Stimulated activated CD8-positive, alpha-beta memory T cell treated with anti-CD3 and anti-CD28 coated beads, Interleukin-2, amount 100 ng/mL, for 1 hour (primary cell): ENCODE measurements at places on chromosomes 6 and 20.

DNA sequence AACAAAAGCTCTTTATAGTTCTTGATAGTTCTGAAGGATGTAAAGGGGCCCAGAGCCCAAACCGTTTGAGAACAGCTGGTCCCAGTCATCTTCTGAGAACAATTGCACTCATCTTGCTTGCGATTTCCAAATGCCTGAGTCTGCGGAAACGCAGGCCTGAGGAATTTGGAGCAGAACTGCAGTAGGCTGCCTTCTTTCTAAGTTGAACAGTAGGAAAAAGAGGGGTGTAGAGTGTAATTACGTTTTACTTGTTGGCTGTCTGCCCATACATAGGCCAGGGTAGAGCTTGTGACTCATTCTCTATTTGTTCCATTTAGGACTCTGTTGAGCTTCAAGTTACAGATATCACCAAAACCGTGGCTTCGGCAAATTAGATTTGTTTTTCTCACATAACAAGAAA, 42.0 kb upstream of the KIF16B start:
- DNase-seq, result no peak

DNA sequence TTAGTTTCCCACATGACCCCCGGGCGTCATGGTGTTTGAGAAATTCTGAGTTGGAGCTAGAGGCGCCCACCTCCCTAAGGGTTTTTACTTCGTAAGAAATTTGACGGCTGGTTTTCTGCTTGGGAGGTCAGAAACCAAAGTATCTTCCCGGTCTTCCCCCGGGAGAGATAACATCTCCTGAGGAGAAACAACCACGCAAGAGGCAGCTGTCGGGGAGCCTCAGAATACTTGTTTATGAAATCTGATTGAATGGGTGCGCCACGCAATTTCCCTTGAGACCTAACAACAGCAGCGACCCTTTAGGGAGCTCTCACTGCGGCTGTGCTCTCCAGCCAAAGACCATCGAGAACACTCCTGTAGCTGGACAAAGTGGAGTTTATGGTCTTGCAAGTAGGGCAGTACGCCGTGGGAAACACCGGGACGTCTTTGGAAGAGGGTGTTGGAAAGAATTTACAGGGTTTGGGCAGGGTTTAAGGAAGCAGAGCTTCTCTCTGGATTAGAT, 608 bp upstream of the EIF2S2 start:
- no peak for DNase-seq

- DNase-seq, result peak; percentile 6
Measured at GRCh38 chr6:43308101-43308989, at the start of gene CRIP3. Gene CRIP3, minus strand, starts transcription at chr6:43308826. Its CDS starts 34 bp downstream, at chr6:43308792.

DNA sequence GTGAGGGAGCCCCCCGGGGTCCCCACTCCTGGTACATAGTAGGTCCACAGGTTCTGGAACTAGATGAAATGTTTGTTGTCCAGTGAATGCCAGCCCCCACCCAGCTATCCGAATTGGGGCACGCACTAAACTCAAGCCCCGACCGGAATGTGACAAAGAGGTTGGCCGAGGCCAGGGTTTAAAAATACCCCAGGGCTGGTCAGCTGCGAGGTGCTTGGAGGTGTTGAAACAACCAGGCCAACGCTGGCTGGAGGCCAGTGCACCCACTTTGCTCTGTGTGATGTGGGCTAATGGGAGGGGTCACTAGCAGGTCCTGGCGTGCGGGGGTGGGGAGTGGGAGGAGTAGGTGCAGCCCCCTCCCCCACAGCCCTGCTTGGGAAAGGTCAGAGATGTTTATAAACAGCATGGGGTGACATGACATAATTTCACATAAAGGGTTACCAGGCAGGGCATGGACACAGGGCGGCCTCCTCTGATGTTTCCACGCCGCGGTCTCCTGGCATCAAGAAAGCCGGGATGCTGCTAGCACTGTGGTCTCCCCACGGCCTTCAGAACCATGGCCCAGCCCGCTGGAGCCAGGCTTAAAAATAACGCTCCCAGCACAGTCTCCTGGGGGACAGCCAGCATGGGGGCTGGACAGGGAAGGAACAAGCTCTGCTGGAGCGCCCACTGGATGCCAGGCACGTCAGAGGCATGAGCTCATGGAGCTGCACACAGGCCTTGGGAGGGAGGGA, 111.2 kb upstream of the PTPN1 start:
- DNase-seq, result no peak

DNA sequence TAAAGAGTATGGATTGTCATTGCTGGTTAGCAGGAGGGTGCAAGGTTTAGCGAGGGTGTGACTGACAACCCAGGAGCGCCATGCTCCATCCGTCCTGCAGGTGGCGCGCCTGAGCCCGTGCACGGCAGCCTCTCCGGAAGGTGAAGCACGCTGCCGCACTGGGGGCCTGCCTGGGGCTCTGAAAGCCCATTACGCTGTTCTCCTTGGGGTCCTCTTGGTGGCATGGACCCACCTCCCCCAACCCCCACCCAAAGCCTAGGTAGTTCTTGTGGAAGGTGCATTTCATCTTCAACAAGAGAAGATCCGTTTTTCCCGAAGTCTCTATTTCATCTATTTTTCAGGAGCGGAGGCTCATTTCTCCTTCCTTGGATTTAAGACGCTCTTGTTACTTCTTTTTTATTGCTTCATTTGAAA, 197.4 kb upstream of the KCNG1 start:
- peak; percentile 7 for DNase-seq

- DNase-seq, result no peak
Measured at GRCh38 chr20:63003546-63003945, 3.2 kb downstream of the BHLHE23 start.

- no peak for DNase-seq
Measured at GRCh38 chr20:48196001-48196400, 410.7 kb upstream of the SULF2 start.

DNA sequence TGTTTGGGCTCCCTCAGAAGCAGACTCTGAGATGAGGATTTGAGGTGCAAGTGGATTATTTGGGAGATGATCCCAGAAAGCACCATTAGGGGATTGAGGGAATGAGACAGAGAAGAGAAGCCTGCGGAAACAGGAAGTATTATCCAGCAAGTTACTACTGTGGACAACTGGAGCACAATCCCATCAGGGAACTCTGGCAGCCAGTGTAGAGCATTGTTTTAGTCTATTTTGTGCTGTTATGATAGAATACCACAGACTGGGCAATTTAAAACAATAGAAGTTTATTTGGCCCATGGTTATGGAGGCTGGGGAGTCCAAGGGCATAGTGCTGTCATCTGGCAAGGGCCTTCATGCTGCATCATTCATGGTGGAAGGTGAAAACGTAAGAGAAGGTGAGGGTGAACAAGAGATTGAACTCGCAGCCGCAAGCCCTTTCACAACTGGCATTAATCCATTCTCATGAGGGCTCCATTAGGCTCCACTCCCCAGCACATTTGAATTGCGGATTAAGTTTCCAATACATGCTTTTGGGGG, 43.5 kb upstream of the SLC9A8 start:
- DNase-seq, result no peak

- DNase-seq, result no peak
Measured at GRCh38 chr6:89413006-89413400, 930 bp upstream of the RRAGD start.

DNA sequence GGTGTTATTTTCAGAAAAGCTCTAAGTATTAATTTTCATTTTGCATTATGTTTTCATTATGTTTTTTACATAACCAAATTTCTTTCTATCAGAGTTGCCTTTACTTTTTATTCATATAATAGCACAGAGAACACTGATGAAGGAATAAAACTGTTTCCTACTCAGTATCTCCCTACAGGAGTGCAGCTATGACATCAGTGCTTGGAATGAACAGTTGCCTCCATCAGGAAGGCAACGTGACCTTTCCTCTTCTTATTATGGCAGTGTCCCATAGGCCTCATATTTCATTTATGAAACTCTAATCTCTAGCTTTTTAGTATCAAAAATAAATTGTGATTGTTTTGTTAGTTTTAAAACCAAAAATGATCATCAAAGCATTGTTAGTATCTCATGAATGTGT, 712.8 kb downstream of the CD109 start:
- no peak for DNase-seq

DNA sequence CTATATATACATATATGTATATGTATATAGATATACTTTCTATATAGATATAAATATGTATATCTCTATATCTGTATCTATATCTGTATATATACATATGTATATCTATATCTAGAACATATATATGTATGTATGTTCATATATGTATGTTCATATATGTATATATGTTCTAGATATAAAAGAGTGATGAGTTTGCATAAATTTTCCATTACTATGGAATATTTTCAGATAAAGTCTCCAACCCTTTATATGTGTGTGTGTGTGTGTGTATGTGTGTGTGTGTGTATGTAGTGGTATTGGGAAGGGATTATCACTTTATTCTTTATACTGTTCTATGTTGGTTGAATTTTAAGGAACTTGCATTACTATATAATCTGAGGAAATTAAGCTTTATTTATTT, 33.3 kb downstream of the SYNE1 start:
- no peak for DNase-seq

DNA sequence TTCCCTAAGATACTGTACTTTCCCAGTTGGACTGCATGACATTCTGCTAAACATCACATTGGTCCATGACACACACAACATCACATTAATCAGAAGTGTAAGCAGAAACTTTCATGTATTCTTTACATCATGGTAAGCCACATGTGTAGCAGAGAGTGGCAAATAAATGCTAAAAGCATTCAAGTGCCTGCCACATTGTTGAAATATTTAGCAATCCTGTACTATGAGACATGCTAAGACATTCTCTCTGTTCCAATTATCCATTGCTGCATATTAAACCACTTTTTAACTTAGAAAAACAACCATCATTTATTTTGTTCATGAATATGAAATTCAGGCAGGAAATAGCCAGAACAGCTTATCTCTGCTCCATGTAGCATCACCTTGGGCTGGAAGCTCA, 207.7 kb upstream of the GJE1 start:
- DNase-seq, result no peak

DNA sequence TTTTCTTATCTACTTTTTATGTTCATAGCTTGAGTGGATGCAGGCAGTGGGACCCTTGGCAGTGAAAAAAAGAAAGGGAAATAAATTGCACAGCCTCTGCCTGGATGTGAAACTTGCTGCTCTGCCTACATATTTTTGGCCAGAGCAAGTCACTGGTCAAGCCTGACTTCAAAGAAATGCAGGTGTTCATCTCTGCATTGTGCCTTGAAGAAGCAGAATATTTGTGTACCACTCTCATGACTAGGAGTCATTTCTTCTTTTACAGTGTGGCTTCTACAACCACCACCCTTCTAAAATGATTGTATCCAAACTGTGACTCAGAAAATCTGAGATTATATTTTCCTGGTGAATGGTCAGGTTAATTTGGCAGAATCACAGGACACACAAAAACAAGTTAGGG, 2.5 kb upstream of the KATNA1 start:
- DNase-seq, result no peak

DNA sequence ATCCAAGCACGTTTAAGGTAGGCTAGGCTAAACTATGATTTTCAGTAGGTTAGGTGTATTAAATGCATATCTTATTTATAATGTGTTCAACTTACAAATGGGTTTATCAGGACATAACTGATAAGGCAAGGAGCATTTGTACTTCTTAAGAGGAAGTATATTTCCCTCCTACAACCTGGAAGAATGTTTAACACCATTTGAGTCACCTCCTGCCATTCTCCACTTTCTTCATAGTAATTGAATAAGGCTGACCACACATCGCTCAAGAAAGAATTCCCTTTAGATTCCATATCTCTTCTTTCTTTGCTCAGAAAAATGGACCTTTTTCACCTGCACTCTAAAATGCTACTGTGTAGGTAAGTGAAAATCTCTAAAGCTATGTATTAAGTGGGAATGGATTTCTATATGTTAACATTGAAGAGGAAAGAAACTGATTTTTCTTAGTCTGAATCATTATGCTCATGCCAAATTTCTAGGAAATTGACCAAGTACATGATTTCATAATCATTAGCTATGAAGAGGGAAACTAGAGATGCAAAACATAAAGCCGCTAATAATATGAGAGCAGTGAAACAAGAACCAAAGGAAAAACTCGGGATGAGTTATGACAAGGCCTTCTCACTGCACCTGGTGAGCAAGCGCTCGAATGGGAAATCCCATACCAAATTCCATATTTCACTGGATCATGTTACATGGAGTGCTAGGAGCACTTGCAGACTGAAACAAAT, 210.4 kb downstream of the ALDH8A1 start:
- no peak for DNase-seq

DNA sequence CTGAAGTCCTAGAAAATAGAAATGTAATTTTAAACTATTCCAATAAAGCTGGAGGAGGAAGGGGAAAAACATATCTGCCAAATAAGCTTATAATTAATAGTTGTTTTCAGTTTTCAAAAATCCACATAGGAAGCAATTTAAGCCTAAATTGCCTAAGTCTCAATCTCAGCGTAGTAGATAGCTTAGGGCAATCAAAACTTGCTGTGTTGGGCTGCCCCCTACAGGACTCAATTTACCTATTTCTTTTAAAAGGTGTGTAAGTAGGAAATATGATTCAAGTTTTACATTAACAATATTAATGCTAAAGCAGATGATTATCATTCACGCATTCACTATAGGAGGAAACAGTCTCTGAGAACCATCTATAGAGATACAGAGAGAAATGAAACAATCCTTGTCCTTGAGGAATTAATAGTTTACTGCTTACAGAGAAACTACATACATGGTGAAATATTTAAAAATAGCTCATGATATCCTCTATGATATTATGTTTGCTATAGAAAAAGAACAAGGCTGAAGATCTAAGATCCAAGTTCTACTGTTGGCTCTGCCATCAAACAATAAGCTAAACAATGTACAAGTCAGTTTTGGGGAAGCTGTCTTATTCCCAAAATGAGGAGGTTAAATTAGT, 102.1 kb downstream of the ATG5 start:
- peak; percentile 46 for DNase-seq

DNA sequence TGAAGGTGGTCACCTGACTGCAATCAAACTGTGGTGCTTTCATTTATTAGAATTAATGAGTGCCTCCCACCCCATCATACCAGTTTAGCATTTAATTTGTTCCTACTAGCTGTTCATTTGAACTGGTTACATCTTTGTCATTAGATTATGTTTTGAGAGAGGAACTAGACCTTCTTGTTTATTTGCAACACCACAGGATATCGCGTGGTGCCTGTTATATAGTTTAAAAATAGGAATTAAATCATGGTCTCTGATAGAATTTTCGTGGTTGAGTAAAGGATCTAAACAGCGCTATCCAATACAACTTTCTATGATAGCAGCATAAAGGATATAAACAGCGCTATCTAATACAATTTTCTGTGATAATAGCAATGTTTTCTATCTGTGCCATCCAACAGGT, 2.8 kb downstream of the RPRD1B start:
- no peak for DNase-seq

DNA sequence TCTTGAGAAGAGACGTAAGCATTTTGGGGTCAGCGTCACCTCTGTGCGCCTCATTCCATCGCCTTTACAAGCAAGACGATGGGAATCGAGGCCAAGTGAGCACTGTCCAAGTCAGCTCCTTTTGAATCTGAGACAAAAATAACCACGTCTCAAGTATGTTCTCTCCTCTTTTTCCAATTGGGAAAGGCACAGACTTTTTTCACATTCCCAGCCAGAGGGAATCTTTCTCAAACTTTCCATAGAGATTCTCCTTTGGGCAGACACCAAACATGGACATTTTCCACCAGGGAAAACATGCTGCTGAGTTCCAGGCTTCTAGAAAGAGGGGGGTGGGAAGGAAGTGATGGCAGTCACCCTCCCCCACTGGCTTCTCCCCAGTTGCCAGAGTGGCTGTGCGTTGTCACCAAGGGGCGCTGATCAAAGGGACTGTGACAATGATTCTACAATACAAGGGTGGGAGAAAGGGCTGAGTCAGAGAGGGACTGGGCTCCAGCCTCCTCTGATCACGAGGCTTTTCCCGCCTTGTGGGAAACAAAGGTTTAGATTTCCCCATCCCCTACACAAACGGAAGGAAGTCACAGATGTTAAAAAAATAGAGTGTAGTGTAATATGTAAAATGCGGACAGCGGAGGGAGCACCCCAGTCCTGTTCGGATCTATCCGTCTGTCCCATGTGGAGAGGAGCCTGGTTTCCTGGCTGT, 281.9 kb upstream of the RNF24 start:
- DNase-seq, result no peak
